ENCODE measurements at places on chromosomes 3 and 15.

- no peak for DNase-seq
Measured at GRCh38 chr3:41662288-41662687, 299.6 kb downstream of the ULK4 start.

GRCh38 chr3:144511346-144511745 lies 539.7 kb downstream of the DIPK2A start:
- no peak for DNase-seq

DNA sequence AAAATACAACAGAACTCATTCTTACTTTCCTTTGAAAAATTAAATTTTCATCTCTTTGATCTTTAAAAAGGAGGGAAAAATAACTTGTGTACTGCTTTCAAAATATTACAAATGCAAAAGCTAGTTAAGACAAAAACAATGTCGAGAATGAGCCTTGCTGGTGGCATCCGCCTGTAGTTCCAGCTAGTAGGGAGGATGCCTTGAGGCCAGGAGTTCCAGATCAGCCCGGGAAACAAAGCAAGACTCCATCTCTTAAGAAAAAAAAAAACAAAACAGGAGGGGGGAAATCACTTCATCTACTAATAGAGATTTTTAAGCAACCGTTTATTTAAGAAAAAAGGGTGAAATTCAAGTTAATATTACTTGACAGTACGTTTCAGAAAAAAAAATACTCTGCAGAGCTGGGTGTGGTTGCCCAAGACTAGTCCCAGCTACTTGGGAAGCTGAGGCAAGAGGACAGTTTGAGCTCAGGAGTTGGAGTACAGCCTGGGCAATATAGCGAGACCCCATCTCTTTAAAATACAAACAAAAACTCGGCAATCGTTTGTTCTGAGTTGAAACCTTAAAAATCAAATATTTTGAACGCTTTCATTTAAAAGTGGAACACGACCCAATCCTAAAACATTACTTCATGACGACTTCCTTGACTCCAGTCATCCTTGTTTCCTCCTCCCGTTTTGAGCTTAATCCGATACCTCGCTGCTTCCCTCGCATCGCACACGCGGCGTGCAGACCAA lies 1.2 kb downstream of the KPNA1 start:
- DNase-seq: no peak

- DNase-seq: no peak
Measured at GRCh38 chr3:192409201-192409837, 318.0 kb downstream of the FGF12 start.

- DNase-seq: no peak
Measured at GRCh38 chr3:44862226-44862637, 520 bp downstream of the TMEM42 start.

DNA sequence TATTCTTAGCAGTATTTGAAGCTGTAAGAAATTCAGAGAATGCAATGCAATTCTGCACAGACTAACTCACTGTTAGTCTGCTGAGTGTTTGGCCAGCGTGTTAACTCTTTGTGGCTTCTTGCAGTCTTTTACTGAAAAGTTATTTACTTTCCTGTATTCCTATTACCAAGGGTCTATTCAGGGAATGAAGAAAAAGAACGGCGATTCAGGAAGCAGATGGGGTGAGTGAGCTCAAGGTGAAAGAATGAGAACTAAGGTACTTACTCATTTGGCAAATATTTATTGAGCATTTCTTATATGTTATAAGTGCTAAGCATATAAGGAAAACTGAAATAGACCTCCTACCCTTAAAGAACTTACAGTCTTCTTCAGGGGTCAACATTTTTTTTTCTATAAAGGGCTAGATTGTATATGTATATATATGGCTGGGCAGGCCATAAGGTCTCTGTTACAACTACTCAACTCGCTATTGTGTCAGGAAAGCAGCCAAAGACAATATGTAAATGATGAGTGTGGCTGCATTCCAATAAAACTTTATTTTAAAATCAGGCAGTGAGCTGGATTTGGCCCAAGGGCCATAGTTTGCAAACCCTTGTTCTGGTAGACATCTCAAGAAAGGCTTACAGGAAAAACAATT lies 271.9 kb upstream of the GADL1 start:
- no peak for DNase-seq

All from NCI-H187 treated with DMSO at 0.1 percent for 48 hours (cell line).